ENCODE measurements at places on chromosomes 13 and 19.

GRCh38 chr19:53971673-53972072 lies 8.9 kb downstream of the CACNG8 start:
- no peak for DNase-seq

DNA sequence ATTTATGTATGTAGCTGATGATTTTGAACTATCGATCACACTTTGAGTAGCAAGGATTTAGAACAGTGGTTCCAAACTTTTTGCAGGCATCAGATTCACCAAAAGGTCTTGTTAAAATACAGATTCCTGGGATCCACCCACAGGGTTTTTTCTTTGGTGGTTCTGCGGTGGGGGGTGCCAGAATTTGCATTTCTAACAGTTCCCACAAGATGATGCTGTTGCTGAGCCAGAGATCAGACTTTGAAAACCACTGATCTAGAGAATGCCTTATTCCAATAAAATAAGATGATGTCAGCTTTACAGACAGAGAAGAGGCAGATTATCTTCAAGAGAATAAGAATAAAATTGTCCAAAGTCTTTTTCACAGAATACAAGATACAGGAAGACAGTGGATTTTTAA lies 80.9 kb upstream of the SHISA2 start:
- peak; percentile 18 for DNase-seq

DNA sequence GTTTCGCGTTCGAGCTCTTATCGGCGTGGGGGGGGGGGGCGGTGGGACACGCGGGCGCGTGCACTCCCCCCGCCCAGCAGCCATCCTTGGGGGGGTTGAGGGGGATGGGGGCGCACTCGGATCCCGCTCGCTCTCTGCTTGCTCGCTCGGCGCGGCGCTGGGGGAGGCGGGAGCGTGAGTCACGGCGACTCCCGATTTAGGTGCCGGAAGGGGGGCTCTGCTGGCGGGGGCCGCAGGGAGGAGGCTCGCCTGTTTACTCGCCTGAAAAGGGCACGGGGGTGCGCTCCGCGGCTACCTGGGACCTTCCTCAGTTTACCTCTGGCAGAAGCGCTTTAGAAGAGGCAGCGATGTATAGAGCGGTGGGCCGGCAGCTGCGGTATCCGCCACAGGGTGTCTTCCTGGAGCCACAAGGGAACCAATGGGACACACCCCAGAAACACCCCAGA lies 1.1 kb upstream of the PDE4A start:
- DNase-seq, result no peak

- DNase-seq, result no peak
Measured at GRCh38 chr19:28363254-28363653, 849.7 kb downstream of the UQCRFS1 start.

GRCh38 chr13:51584731-51585672 lies 740 bp downstream of the WDFY2 start:
- peak; percentile 61 for DNase-seq

DNA sequence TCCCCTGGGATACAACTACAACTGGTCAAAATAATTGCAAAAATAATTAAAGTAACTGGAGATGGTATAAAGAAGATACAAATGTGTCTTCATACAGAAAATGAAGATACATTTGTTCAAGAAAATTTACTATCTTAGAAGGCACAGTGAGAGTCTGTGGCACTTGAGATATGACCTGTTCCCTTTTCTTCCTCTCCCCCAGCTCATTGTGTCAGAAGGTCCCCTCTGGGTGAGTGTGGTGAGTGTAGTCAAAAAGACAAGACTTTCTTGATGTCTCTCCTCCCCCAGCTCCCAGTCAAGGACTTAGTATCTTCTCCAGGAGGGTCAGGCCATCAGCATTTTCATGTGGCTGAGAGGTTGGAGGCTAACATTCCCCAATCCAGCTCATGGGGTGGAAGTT lies 51.7 kb downstream of the EDNRB start:
- no peak for DNase-seq

DNA sequence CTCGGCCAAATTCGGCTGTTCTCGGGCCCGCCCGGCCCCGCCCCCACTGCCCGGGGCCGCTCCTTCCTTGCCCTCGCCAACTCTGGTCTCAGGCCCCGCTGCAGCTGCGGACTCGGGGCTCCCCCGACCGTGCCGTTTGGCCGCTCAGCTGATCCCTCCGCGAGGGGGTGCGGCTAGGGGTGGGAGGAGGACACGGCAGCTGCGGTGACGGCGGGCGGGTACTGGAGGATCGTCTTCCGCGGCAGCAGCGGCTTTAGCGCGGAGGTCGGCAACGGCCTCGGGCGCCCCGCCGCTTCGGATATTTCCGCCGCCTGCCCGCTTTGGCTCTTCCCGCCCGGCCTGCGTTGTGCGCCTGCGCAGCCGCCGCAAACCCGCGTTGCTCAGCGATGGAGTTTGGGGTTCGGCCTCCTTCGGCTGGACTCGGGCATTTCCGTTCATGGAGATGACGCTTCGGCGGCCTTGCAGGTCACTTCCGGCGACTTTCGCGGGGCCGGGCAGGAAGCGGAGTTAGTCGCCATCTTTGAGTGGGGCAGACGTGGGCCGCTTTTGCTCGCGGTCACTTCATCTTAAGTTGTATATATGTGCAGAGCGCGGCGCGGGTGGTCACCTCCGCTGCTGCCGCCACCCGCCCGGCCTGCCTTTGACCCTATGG lies 338 bp upstream of the UBE2M start:
- DNase-seq, result peak; percentile 98

- no peak for DNase-seq
Measured at GRCh38 chr19:50352242-50352641, 13.2 kb downstream of the NAPSA start.

- no peak for DNase-seq
Measured at GRCh38 chr13:98328511-98328910, 151.4 kb upstream of the RNF113B start.

DNA sequence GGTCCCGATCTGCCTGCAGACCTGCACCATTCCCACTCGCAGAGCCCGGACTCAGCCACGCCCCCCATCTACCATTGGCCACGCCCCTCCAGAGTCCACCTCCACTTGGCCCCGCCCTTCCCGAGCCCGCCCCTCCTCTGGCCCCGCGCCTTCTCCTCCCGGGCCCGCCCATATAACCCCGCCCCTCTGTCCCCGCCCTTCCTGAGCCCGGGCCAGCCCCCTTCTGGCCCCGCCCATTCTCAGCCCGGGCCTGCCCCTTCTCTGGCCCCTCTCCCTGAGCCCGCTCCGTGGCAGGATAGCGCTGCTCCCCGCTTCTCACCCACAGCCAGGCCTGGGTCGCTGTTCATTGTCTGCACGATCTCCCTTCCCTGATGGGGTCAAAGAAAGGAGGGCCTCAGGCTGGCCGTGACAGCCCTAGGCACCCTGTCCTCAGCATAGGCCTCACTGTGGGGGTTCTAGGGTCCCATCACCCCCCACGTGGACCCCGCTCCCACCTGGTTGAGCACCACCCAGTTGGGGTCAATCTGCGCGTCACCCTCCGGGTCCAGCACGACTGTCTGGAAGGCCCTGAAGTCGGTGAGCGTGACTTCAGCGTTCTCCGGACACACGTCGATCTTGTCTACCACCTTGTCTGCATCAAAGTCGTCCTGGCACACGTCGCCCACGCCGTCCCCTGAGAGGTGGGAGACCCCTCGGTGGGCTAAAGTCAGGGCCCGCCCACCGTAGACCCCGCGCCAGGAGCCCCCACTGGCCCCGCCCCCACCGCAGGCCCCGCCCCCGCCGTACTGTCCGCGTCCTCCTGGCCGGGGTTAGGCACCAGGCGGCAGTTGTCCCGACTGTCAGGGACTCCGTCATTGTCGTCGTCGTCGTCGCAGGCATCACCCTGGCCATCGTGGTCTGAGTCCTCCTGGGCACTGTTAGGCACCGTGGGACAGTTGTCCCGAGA lies 5.7 kb downstream of the COMP start:
- peak; percentile 60 for DNase-seq

DNA sequence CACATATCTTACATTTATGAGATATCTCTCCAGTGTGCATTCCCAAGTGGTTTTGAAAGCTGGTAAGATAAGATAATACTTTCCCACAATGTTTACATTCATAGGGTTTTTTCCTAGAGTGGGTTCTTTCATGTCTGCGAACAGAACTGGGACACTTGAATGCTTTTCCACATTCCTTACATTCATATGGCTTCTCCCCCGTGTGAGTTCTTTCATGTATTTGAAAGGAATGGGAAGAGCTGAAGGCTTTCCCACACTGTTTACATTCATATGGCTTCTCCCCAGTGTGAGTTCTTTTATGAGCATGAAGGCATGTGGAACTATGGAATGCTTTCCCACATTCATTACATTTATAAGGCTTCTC lies 19.7 kb downstream of the ZNF433 start:
- no peak for DNase-seq

GRCh38 chr19:40305403-40305802 lies 20.3 kb upstream of the AKT2 start:
- DNase-seq, result peak; percentile 80

- DNase-seq, result no peak
Measured at GRCh38 chr13:111911121-111911720, 155.7 kb upstream of the SOX1 start.

DNA sequence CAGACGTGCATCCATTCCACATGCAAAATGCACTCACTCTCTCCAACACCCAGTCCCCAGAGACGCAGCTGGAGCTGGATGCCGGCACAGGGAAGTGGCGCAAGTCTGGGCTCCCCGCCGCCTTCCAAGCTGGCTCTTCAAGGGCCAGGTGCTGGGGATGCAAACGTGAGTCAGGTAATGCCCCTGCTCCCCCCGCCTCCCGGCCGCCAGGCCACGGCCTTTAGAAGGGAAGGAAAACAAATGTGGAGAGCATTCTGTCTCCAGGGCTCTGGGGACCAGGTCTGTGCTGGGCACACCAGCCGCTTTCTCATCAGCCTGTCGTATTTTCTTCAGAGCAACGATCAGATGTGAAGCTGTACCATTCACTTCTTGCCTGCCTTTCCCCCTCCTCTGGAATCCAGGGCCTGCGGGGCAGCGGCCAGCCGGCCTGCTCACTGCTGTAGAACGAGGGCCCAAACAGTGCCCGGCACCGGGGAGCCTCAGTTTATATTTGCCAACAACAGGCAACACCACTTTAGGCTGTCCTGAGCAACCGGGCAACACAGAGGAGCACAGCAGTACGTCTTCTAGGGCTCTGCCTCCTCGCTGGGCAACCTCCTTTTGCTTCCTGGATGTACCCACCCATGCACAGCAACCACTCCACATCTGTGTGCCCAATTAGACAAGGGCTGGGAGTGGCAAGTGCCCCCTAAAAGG lies 3.8 kb downstream of the RAB20 start:
- DNase-seq, result no peak

- DNase-seq, result no peak
Measured at GRCh38 chr13:36806102-36806501, 12.9 kb upstream of the RFXAP start.

- no peak for DNase-seq
Measured at GRCh38 chr13:106738186-106738678, 170.3 kb upstream of the ARGLU1 start.

- DNase-seq, result no peak
Measured at GRCh38 chr19:31613683-31614219, 264.5 kb upstream of the TSHZ3 start.

DNA sequence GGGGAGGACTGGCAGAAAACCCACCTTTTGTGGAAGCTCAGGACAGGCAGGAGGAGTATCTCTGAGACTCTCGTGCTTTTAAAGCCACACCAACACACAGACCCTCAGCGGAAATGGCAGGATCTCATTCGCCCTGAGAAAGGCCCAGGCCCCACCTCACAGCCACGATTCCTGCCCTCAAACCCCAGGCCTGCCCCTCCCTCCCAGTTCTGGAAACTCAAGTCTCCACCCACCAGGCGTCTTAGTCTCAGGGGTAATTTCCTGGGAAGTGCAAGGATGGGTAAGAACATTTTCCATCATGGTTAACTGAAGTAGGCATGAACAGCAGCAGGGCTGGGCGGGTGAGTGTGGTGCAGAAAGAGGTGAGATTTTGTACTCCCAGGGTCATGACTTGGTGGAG lies 8.0 kb upstream of the PDE4C start:
- DNase-seq, result no peak

GRCh38 chr13:112887151-112887550 lies 81.9 kb upstream of the MCF2L start:
- DNase-seq, result no peak

DNA sequence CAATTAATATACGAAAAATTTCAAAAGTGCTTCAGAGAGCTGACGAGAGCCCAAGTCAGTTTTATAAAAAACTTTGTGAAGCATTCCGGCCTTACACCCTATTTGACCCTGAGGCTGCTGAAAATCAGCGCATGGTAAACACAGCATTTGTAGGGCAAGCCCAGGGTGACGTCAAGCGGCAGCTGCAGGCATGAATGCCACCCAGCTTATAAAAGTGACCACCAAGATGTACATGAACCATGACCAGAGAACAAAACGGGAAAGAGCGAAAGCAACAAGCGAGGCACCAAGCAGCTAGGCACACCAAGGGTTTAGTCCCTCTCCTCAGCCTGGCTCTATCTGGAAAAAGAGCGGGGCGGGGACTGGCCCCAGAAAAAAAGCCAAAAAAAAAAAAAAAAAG lies 6.0 kb downstream of the SIGLEC11 start:
- no peak for DNase-seq

DNA sequence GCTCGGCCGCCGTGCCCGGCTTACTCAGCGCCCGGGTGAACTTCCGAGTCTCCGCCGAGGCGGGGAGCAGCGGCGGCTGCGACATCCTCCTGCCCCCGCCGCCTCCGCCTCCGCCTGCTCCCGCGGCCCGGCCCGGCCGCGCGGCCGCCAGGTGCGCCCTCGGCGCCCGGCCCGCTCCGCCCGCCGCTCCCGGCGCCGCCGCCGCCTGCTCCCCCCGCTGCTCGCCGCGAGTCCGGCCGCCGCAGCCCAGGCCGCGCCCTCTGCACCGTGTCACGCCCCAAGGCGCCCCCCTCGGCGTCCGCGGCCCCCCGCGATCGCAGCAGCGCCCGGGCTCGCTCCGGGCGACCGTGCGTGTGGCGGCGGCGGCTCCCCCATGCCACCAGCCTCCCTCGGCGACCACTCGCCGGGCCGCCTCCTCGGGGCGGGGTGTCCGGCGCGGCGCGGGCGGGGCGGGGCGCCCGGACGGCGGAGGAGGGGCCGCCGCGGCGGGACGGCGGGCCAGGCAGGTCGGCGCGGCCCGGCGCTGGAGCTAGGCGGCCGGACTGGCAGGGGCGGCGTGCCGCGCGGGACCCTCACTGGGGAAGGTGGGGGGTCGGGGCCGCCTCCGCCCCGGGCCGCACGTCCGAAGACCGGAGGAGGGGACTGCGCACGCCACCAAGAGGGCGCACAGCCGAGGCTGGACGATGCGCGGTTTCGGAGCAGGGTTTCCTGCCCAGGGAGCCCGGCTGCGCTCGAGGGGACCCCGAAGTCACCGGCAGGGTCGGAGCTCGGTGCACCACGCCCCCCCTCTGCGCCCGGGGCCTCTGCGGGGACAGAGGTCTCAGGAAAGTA lies 108.6 kb upstream of the DOCK9 start:
- peak; percentile 47 for DNase-seq

GRCh38 chr13:109719962-109720646 lies 66.3 kb downstream of the IRS2 start:
- no peak for DNase-seq

- no peak for DNase-seq
Measured at GRCh38 chr19:47996230-47996727, 1.8 kb downstream of the ELSPBP1 start.
